Kidney epithelial cell (primary cell): ENCODE measurements at places on chromosomes 5 and 9. TPM values are rescaled to one million over a fixed set of nuclear protein-coding genes. Genes with fewer than 3 reads are reported as not detected.

The KIAA0825 gene
- 2.7 and 3.2 TPM in 2 replicates for total RNA-seq

The ENHO gene
- 1.5 TPM in 1 of 2 replicates, not detected in the other for total RNA-seq

The SPATA31D4 gene
- total RNA-seq = not detected in 2 replicates

DNA sequence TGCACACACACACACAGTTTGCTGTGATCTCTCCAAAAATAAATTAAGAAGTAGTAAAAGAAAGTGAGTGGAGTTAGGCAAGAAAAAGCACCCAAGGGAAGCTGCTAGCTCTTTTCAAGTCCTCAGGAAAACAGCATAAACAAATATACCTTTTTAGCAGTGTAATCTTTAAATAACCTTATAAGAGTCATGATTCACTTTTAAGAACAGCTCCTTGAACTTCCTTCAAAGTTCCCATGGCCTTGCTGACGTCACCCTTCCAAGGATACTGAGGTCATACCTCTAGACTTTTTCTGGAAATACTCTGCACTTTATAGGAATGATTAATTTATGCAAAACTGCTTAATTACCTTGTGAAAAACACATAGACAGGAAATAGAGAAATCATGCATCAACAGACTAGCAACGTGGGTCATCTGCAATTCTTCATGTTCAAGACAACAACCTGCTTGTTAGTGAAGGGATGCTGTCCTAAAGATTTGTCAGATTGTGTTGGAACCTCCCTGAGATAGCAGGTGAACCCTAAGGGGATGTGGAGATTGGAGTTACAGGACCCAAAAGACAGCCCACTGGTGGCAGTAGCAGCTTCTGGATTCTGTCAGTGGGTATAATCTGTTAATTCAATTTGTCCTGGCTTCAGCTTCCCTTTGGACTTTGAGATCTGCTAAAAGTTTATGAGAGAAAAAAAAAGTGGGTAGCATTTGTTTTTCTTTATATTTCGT lies 229.0 kb downstream of the ELAVL2 start:
- DNase-seq = no peak

DNA sequence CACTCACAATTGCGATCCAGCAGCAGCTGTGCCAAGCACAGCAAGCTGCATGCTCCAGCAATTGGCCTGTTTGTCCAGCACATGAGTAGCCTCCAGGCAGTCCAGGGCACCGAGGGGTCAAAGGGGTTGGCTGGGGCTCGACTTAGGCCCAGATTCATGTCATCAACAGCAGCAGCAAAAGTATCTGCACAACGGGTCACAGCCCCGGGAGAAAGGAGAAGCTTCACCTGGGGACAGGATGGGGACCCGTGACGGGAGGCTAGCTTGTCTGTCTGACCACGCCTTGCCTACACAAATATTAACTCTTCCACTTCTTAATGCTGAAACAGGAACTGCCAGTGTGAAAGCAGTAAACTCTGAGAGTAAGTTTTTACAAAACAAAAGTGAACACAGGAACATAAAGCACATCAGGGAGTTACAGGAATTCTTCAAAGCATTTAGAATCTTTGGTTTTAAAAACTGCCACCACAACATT lies 191.2 kb downstream of the PIK3R1 start:
- DNase-seq = no peak

DNA sequence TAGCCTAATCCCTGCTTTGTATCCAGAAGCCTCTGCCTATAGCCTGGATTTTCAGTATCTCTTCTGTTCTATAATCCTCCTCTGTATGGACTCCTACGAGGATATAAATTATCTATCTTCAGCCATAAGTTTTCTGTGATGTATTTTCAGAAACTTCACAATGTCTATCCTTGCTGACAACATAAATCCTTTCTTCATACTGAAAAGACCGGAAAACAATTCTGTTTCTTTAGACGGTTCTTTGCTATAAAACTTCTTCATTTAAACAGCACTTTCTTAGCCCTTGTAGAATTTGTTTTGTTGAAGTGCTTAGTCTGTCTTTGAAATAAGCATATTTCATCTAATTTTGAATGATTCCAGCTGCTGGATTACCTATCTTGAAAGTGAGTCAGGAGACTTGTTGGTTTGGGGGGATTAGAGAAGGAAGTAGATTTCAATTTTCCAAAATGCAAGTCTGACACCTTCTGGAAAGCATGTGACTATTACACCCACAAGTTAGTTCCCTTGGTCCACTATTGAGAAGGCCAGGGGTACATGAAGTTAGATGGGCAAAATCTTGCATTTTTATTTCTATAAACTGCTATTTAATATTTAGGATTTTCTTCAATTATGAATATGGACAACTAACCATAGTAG lies 96.3 kb upstream of the RANBP3L start:
- DNase-seq = no peak

The NR5A1 gene
- total RNA-seq = not detected in 2 replicates

The LHX3 gene
- total RNA-seq = not detected in 2 replicates

The EQTN gene
- total RNA-seq = not detected in 2 replicates

- no peak for DNase-seq
These were observed 51.9 kb upstream of the RAI14 start for GRCh38 chr5:34604119-34604675.

GRCh38 chr9:105205787-105206495 lies 38.5 kb upstream of the SLC44A1 start:
- DNase-seq = no peak

GRCh38 chr9:136679431-136679941 lies 7.8 kb downstream of the AGPAT2 start:
- no peak for DNase-seq

GRCh38 chr9:137077758-137078693 lies 709 bp downstream of the UAP1L1 start:
- no peak for DNase-seq

The ELOVL7 gene
- 31.6 and 35.3 TPM in 2 replicates for total RNA-seq

The ANKDD1B gene
- total RNA-seq = 0.48 and 0.63 TPM in 2 replicates

- DNase-seq = no peak
These were observed 93.6 kb downstream of the CDK5RAP2 start for GRCh38 chr9:120486347-120486746.

DNA sequence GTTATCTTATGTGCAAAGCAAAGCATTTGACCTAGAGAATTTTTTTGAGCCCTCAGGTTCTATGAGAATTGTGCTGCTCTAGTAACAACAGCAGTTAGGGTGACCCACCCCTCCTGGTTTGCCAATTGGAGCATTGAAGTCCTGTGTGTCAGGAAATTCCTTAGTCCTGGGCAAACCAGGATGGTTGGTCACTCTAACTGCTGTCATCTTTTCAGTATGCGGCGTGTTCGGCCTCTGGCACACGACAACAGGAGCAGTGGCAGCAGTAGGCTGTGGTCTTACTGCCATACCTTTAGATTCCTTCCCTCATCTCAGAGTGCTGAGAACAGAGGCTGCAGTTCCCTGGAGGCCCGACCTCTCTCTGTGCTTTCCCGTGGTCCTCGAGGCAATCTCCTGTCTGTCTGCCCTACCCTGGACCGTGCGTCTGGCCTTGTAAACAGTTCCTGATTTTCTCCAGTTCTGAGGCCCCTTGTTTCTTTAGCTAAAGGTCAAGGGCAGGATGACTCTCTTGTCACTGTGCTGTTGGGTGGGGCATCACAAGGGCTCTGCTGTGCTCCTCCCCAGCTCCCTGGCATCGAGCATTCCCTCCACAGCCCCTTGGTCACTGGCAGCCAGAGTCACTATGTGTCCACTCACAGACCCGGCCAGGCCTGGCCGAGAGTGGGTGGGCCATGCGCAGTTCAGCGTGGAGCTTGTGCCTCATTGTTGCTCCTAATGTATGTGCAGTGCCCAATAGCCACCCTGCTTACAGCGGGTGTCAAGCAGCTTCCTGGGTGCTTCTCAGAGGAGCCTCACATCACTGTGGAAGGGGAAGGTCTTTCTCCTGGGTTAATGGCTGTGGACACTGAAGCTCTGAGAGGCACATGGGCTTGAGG lies 18.5 kb upstream of the COL15A1 start:
- no peak for DNase-seq

- no peak for DNase-seq
These were observed 203.1 kb upstream of the EFNA5 start for GRCh38 chr5:107873877-107874276.

DNA sequence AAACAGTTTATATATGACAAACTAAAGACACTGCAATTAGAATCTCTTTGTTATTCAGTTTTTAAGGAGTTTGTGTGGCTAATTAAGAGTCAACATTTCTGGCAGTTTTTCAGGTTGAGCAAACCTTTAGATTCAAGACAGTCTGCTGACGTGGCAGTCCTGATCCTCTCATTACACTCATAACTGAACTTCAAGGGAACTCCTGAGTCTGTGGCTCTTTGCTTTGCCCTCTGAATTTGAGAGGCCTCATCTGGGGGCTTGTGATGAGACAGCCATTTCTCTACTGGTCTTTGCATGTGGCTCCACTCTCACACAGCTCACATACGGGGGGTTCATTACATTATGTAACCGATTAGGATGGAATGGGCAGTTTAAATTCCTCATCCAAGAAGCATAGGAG lies 182.9 kb upstream of the MEF2C start:
- no peak for DNase-seq

The MCTP1 gene
- 12.7 and 12.9 TPM in 2 replicates for total RNA-seq
